ENCODE measurements at places on chromosomes 12 and 14. TPM values are rescaled to one million over a fixed set of nuclear protein-coding genes. Genes with fewer than 3 reads are reported as not detected.

Gene IFNG
- total RNA-seq, result not detected

Gene SRRM4
- total RNA-seq, result not detected

Gene RHOJ
- total RNA-seq, result not detected

Gene PRR4
- total RNA-seq, result 1.6 TPM

Gene CACNA1C
- 0.02 TPM for total RNA-seq

Gene KCNC2
- not detected for total RNA-seq

Gene TMTC1
- total RNA-seq, result 0.06 TPM

Gene EIF2B1
- 33.8 TPM for total RNA-seq

Gene WSCD2
- not detected for total RNA-seq

Gene TOMM20L
- total RNA-seq, result not detected

Gene NAV3
- total RNA-seq, result 11.6 TPM

Gene DLK1
- 0.38 TPM for total RNA-seq

Gene GLI1
- 9.3 TPM for total RNA-seq

Gene TAS2R19
- total RNA-seq, result not detected

Gene CCDC196
- total RNA-seq, result not detected

Gene BHLHE41
- total RNA-seq, result 0.66 TPM

Gene AKAP6
- 0.51 TPM for total RNA-seq

Gene SDSL
- total RNA-seq, result 28.4 TPM

Gene SUPT16H
- 104 TPM for total RNA-seq

Gene CBLN3
- total RNA-seq, result 1.4 TPM

Gene DTX1
- 0.32 TPM for total RNA-seq

Gene AMN
- 0.33 TPM for total RNA-seq

Gene C12orf54
- not detected for total RNA-seq

Gene MAP3K9
- 3.8 TPM for total RNA-seq

Gene REC8
- 2.6 TPM for total RNA-seq

Gene RNASE1
- total RNA-seq, result 0.18 TPM

Gene NR4A1
- total RNA-seq, result 30.0 TPM

Gene ARHGEF25
- 6.1 TPM for total RNA-seq

Gene RNF212B
- total RNA-seq, result not detected

Gene CD163L1
- total RNA-seq, result 0.28 TPM

Gene PHETA1
- total RNA-seq, result 9.2 TPM

Gene INSM2
- not detected for total RNA-seq

Gene RSRC2
- total RNA-seq, result 41.5 TPM

Gene FAM186B
- 0.15 TPM for total RNA-seq

Gene TPH2
- not detected for total RNA-seq

Gene BIN2
- 0.07 TPM for total RNA-seq

Gene GMFB
- total RNA-seq, result 39.2 TPM

Gene KRT2
- total RNA-seq, result not detected

Gene MYL6B
- total RNA-seq, result 84.6 TPM

Gene BDKRB2
- 2.6 TPM for total RNA-seq

Gene TBC1D30
- 1.5 TPM for total RNA-seq

Gene KRT79
- 0.05 TPM for total RNA-seq

Gene NEDD1
- total RNA-seq, result 16.3 TPM

Gene RNASE3
- total RNA-seq, result not detected

Gene SERPINA3
- total RNA-seq, result 11.2 TPM

Gene GUCY2C
- not detected for total RNA-seq

Gene STAC3
- total RNA-seq, result 0.43 TPM

Gene ADCY4
- total RNA-seq, result not detected

Gene CLEC9A
- not detected for total RNA-seq

Gene SMIM41
- not detected for total RNA-seq

All from A549 treated with CORT108297 at 1 μM for 4 hours (cell line).